T-helper 1 cell (primary cell): ENCODE measurements at places on chromosomes 2 and 18.

DNA sequence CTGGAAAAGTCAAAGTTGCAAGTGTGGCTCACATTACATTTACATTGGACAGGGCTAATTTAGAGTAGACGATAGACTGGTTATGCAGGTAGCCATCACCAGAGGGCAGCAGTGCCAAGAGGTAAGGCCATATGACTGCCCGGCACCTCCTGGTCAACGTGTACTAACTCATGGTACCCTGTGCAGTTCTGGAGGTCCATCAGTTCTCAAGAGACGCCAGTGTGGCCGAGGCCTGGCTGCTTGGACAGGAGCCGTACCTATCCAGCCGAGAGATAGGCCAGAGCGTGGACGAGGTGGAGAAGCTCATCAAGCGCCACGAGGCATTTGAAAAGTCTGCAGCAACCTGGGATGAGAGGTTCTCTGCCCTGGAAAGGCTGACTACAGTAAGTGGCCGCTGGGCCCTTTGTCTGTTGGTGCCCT, 65.8 kb upstream of the EML6 start:
- DNase-seq, result peak; percentile 16

- DNase-seq, result no peak
These were observed 112.7 kb upstream of the BCL2L11 start for GRCh38 chr2:111007757-111008688.

DNA sequence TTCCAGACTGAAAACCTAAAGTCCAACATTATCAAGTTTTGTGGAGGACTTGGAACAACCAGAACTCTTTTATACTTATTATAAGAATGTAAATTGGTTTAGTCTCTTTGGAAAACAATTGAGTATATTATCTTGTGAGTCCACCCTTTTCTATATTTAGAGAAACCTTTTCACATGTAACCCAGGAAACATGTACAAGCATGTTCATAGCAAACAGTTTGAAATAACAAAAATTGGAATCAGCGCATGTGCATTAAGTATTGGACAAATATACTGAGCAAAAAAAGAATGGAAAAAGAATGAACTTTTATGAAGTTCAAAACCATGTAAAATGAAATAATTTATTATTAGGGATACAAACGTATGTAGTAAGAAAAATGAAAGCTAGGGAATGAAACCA, 246.0 kb downstream of the WDR7 start:
- no peak for DNase-seq

- no peak for DNase-seq
These were observed 27.8 kb upstream of the REL start for GRCh38 chr2:60853531-60853930.

DNA sequence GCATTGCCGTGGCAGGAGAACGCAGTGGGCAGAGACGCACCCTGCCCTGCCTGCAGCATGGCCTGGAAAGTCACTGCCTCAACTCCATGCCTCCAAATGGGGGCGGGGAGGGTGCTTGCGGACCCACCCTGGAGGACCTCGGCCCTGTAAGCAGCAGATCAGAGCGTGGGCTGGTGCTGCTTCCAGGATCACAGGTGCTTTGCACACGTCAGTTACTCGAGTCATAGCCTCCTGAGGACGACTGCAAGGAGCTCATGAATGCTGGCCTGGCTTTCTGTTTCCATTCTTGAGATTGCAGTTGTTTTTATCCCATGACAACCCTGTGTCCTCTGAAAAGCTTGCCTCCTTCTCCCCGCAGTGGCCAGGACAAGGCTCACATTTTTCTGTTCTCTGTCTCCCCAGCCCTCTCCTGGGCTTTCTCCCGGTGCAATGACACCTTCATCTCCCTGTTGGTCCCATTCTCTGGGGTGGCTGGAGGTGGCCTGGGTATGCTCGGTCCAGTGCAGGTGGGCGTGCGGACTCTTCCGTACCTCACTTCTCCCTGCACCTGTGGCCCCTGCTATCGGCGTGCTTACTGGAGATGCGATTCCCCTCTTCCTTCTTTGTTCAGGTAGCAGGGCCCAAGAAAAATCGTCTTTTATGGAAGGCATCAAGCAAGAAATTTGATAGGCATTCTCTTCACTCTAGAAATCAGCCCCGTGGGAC, 208.0 kb downstream of the GBX2 start:
- DNase-seq, result no peak

GRCh38 chr2:55159037-55159651, 72.9 kb downstream of the CLHC1 start:
- DNase-seq, result no peak

DNA sequence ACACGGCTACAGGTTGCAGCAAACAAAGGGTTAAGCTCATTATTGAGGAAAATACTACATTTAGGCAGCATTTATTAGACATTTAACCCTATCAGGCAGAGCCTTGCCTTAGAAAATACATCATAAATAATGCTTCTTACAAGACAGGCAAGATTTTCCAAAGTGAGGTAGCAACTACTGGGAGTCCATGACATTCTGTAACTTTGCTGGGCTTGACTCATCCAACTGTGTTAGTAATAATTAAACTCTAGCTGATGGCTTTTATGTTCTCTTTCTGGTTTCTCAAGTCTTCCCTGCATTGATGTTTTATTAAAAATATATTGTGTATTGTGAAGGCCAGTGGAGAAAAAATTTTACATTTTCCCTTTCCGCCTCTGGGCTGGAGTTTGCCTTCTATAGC, 291.3 kb downstream of the AFF3 start:
- no peak for DNase-seq

- no peak for DNase-seq
These were observed 38.0 kb downstream of the RNF152 start for GRCh38 chr18:61854578-61855448.

GRCh38 chr2:170647741-170648436, 67.2 kb upstream of the SP5 start:
- DNase-seq, result no peak

GRCh38 chr18:79939096-79939495, 12.4 kb downstream of the SLC66A2 start:
- no peak for DNase-seq

- DNase-seq, result no peak
These were observed 593.2 kb downstream of the ZEB2 start for GRCh38 chr2:143926736-143927135.

DNA sequence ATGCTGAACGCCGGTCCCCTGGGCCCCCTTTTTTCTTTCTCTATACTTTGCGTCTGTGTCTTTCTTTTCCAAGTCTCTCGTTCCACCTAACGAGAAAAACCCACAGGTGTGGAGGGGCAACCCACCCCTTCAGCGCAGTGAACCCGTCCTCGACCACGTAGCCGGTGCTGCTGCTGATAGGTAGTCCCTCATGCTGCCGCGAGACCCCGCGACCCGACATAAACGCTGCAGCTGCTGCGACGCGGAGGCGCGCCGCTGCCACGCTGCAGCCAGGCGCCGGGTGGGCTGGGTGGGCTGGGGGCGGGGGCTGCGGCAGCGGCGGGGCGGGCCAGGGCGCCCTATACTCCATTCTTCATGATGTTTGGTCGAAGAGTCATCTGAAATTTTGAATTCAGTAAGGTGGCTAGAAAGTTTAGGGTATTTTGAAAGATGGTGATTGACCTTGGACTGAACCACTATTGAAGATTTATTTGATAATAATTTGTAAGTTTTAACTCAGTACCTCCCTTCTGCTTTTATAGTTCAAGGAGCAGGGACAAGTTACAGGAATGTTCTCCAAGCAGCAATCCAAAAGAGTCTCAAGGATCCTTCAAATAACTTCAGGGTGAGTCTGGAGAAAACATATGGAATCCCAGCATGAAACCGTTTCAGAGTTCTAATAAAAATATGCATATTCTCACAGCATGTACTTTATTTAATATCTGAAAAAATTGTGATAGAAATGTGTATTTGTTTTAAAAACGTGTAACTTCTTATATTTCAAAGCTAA, 24.1 kb downstream of the CFLAR start:
- DNase-seq, result no peak

DNA sequence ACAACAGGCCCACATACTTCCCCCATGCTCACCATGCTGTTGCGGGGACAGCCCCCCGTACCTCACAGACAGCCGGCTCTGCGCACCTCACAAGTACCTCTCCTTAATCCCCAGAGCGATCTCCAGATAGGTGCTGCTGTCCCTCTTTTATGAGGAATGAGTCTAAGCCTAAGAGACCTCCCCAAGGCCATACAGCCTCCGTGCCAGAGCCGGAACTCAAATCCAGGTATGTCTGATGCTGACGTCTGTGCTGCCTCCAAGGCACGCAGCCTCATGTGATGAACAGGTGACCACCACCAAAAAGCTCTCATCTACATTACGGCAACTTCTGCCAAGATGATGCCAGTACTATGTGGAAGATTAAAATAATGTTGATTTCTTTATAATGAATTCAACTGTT, 85.2 kb downstream of the EIPR1 start:
- no peak for DNase-seq

GRCh38 chr2:54401554-54401953, 54.6 kb upstream of the SPTBN1 start:
- no peak for DNase-seq

GRCh38 chr2:129888461-129888860, 91.0 kb upstream of the RAB6C start:
- DNase-seq, result no peak

- DNase-seq, result no peak
These were observed 252.9 kb downstream of the PRKCE start for GRCh38 chr2:45904267-45904945.
